ENCODE measurements at places on chromosomes 2 and 18.

- DNase-seq, result no peak
Measured at GRCh38 chr18:73688161-73688560, 459.5 kb downstream of the FBXO15 start.

GRCh38 chr18:56284319-56284718 is 354.1 kb downstream of the TXNL1 start:
- DNase-seq, result no peak

DNA sequence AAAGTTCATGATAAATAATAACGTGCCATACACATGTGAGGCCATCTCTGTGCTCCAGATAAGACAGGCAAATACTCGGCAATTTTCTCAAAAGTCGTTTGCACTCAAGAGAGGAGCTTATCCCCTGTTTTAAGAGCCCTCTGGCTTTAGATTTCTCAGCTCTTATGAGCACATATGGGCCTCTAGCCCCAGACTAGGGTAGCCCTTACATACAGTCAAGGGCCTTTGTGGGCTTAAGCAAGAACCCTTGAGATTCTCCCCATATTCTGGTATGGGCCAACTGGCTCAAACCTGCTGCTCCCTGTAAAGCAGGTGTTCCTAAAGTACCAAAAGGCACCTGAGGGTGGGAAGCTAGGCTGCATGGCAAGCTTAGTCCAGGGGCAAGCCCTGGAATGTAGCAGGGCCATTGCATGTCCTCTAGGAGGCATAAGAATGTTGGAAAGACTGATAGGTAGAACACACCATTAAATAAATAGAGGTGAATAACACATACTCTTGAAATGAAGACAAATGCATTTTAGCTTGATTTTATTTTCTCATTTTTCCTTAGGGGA is 66.1 kb downstream of the FASTKD2 start:
- no peak for DNase-seq

DNA sequence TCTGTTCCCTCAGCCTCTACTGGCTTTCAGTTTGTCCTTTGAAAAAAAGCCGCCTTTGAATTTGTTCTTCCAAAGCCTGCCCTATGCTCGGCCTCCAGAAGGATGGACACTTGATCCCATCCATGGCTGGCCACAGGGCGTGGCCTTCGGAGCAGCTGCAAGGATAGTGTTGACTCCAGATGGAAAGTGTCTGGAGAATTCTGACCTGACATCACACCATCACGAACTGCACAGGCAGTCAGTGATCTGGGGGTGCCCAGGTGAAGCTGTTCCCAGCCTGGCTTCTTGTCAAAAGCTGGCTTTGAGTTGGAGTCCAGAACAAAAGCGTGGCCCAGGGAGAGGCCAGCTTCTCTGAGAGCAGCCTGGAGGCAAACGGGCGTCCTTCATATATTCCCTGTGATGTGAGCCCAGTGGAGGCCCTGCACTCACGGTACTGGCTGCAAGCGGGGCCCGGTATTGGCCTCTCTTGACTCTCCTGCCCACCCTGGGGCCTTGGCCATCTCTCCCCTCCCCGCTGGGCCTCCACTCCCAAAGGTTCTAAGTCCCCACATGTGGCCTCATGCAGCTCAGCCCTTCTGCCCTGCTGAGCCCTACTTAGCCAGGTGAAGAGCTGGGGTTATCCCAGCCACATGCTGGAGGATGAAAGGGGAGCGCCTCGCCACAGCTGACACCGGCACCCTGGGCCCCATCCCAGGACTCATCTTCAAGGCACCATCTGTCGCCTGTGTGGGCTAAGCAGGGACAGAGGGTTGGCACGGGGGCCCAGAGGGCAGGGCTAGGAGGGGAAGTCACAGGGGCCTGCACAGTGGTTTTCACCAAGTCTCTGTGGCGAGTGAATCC is 20.4 kb upstream of the ATOH8 start:
- no peak for DNase-seq

GRCh38 chr18:36380173-36380827 is 82.8 kb downstream of the FHOD3 start:
- no peak for DNase-seq

DNA sequence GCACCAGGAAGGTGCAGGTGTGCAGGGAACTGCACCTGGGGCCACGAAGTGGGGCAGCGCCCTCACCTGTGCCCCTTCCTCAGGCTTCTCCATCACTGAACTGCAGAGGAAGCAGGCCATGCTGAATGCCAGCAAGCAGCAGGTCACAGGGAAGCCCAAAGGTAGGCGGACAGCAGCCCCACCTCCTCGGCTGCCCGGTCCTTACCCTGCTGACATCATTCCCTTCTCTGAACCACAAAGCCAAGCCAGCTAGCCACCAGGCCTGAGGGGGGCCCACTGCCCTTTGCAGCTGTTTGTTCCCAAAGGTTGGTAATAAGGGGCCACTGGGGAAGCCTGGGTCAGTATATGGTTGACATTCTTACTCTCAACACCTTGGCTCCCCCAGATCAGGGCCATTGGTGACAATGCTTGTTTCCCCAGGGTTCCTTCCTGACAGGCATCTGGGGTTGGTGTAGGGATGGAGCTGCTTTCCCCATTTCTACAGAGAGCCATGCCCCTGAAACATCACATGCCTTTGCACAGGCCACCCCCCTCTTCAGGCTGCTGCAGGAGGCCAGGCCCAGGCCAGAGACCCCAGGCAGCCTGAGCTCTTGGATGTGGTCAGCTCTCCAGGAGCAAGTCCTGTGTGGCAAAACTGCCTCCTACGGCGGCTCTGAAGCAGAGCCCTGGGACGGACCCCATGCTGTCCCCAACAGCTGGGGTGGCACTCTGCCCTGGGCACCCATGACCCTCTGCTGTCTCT is 47.8 kb downstream of the FAM168B start:
- no peak for DNase-seq
